WTC11 (cell line): ENCODE measurements at places on chromosomes 13 and 19.

GRCh38 chr19:16458391-16459341 lies 13.1 kb downstream of the EPS15L1 start:
- DNase-seq, result no peak

DNA sequence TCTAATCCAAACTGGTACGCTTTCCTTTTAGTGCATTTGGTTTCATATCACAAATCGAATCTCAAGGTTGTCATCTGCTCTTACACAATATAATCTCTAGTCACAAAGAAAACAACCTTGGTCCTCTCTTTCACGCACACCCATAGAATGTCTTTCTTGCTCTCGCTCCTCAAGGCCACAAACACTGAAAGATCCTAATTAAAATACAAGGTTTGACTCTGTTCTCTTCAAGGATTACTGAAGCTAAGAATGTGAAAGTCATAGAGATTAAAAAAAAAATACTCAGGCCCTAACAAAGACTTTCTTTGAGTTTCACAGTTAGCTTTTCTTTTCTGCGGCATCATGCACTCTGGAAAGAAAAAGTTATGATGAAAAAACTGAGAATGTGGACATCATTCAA lies 891.5 kb downstream of the EFNB2 start:
- no peak for DNase-seq

DNA sequence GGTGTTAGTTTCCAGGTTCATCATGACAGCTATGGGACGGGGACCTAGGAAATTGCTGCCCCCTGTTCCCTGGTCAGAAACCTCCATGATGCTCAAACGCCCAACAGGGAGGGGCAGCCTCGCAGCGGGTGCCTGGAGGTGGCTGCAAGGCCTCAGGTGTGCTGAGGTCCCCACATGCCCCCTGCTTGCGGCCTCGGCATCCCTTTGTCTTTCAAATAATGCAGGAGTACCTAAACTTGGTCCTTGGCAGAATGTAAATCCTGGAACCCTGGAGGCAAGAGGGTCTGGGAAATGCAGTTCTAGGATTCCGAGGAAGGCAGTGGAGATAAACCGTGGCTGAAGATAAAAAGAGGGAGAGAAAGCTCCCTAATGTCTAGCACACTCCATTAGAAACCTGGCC lies 52.4 kb downstream of the SKA3 start:
- peak; percentile 64 for DNase-seq

DNA sequence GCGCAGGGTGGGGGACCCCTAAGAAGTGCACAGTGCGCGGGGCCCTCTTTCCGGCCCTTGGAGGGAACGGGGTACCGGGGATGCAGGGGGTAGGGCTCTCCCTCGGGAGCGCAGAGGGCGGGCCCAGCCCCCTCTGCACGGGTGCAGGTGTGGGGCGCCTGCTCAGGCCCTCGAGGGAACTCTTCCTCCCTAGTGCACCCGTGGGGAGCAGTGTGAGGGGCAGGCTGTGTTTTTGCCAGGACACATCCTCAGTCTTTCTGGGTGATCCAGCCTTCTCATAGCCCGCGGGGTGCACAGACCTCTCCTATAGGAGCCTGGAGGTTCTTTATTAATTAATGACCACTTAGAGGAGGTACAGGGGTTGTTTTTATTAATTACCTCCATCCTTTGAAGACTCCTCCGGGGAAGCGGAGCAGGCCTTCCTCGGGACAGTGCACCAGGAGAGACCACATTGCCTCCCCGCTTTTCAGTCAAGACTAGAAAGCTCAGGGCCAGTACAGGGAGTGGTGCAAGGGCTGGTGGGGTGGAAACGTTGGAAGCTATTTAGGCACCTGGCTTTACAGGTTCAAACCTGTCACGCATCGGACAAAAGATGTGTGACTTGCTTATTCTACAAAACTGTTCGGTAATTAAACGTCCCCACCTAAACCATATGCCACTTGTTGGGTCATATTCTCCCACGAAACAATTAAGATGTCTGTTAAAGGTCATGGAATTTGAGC lies 598 bp upstream of the GJB6 start:
- DNase-seq, result no peak
